Activated T-cell treated with anti-CD3 and anti-CD28 coated beads, Interleukin-2, amount 50 U/mL, for 48 hours (primary cell): ENCODE measurements at places on chromosomes 12 and 14.
A peak's percentile ranks its signal among the peaks of the same experiment; 100 is the strongest.

- no peak for DNase-seq
Observed at GRCh38 chr12:76641073-76641472, 81.5 kb upstream of the OSBPL8 start.

GRCh38 chr12:123269896-123270213, 1.8 kb downstream of the CDK2AP1 start:
- DNase-seq = no peak

- DNase-seq = no peak
Observed at GRCh38 chr12:12986775-12987331, 13.2 kb downstream of the HEBP1 start.

GRCh38 chr12:132117558-132117875, 26.6 kb downstream of the DDX51 start:
- DNase-seq = no peak

DNA sequence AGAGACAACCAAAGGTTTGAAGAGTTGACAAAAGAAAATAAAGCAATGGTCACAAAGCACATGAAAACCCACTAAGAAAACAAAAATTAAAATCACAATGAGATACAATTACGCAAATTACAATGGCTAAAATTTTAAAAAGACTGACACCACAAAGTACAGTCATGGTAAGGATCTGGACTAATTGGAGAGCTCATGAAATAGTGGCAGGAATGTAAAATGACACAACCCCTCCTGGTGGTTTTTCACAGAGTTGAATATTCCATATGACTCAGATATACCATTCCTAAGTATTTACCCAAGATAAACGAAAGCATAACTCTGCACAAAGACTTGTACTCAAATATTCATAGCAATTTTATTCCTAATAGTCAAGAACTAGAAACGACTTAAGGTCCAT, 65.9 kb downstream of the NOVA1 start:
- no peak for DNase-seq

GRCh38 chr12:79652521-79652920, 38.2 kb downstream of the PAWR start:
- no peak for DNase-seq

- DNase-seq = no peak
Observed at GRCh38 chr14:96198430-96199130, 6.1 kb upstream of the BDKRB2 start.

- no peak for DNase-seq
Observed at GRCh38 chr12:132615579-132616038, 3.0 kb upstream of the P2RX2 start.

DNA sequence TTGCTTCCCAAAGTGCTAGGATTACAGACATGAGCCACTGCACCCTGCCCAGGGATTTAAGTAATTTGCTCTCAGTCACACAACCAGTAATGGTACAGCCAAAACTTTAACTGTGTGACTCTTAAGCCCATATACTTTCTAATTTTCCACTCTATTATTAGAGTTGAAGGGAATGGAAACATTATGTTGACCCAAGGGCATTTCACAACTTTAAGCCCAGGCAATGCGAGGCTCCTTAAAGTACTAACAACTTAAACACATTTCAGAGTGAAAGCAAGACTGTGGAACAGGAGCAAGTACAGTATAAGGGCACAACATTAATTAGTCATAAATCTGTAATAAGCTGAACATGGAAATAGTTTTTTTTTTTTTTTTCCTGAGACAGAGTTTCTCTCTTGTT, 39.8 kb downstream of the BAZ1A start:
- DNase-seq = no peak

- DNase-seq = no peak
Observed at GRCh38 chr12:23049180-23049579, 424.2 kb downstream of the ETNK1 start.

DNA sequence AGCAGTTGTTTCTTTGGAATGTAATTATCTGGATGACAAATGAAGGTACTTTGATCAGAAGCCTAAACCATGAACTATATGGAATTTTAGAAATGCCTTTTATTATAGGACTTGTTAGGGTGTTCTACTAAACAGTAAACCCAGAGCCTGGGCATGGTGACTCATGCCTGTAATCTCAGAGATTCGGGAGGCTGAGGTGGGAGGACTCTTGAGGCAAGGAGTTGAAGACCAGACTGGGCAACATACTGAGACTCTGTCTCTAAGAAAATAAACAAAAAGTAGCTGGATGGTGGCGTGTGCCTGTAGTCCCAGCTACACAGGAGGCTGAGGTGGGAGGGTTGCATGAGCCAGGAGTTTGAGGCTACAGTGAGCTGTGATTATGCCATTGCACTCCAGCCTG, 23.9 kb downstream of the PALS1 start:
- no peak for DNase-seq

DNA sequence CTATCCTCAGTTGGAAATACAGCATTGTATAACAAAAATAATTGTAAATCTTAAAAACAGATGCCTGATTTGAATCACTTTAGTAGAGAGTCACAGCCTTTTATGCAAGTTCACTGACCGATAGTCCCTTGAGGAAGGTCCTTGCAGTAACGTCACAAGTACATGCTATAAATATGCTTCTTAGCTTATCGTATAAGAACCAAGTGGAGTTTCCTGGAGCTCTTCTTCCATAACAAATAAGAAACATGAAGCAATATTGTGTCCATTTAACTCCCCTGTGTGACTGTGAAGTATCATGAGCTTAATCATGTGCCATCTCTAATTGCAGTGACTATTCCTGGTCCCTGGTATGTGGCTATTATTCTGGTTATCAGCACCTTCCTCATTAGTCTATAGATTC, 107.9 kb downstream of the SLC38A4 start:
- DNase-seq = no peak

DNA sequence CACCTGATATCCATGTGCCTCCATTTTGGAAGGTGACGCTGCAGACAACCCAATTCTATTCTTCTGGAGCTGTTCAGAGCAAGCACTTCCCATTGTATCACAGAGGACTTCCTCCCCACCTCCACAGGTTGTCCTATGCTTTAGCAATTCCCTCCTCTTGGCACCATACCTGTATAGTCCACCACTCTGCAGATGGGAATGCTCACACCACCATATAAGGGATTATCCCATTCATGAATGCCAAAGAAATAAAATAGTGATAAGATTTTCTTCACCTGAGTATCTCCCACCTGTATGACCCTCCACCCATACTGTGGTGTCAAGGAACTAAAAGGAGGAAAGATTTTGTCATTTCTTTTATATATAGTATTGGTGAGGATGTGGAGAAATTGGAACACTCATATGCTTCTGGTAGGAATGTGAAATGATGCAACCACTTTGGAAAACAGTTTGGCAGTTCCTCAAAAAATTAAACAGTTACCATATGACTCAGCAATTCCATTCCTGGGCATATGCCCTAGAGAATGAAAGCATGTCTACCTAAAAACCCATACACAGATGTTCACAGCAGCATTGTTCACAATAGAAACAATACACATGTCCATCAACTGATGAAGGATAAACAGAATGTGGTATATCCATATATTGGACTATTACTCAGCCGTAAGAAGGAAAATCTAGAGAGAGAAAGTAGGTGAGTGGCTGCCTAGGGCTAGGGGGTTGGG, 75.2 kb downstream of the FIGNL2 start:
- DNase-seq = no peak

GRCh38 chr14:76373456-76373855, 2.5 kb upstream of the ESRRB start:
- no peak for DNase-seq

DNA sequence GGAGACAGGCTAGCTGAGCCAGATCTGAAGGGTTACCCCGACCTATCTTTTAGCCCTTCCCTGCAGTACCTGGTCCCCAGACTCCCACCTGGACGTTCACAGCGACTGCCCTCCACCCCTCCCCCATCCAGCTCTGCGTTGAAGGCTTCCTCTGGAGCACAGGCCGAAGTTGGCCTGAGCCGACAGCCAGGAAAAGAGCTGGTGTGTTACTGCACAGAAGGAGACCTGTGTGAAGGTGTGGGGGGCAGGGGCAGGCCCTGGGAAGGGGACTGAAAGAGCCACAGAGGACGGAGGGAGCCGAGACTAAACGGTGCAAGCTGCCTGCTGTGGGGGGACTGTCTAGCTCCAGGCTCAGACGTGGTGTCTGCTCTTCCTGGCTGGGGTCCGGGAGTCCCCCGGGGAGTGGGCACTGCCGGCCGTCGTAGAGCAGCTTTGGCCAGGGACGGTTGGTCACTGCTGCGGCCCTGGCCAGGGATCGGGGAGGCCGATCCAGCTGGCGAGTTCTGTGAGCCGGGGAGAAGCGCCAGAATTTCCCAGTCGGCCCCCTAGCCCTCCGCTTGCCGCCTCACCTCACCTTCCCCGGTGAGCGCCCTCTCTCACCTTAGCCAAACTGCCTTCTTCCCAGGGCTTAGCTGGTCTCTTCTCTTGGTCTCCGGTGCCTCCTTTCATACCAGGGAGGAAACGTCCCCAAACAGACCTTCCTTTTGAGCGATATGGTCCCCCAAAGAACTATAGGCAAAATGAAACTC, 899 bp upstream of the COL2A1 start:
- DNase-seq = no peak

- DNase-seq = no peak
Observed at GRCh38 chr12:26369588-26369987, 174.2 kb downstream of the SSPN start.

DNA sequence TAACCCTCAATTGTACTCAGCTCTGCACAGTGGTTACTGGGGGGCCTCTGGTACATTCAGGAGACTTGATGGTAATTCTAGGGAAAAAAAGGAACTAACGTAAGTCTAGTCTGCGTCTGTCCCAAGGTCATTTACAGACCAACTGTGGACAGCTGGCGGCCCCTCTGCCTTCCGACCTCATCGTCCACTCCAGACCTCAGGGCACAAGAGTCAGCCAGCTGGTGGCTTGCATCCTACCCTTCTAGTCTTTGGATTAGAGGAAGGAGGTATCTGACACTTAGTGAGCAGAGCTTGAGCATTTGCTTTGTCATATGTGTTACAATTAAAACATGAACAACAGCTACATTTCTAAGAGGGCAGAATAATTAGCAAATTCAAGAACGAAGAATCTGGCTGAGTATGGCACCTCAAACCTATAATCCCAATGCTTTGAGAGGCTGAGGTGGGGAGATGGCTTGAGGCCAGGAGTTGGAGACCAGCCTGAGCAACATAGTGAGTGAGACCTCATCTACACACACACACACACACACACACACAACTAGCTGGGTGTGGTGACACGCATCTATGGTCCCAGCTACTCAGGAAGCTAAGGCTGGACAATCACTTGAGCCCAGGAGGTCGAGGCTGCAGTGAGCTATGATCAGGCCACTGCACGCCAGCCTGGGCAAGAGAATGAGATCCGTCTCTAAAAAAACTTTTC, 36.5 kb downstream of the SSH1 start:
- no peak for DNase-seq

DNA sequence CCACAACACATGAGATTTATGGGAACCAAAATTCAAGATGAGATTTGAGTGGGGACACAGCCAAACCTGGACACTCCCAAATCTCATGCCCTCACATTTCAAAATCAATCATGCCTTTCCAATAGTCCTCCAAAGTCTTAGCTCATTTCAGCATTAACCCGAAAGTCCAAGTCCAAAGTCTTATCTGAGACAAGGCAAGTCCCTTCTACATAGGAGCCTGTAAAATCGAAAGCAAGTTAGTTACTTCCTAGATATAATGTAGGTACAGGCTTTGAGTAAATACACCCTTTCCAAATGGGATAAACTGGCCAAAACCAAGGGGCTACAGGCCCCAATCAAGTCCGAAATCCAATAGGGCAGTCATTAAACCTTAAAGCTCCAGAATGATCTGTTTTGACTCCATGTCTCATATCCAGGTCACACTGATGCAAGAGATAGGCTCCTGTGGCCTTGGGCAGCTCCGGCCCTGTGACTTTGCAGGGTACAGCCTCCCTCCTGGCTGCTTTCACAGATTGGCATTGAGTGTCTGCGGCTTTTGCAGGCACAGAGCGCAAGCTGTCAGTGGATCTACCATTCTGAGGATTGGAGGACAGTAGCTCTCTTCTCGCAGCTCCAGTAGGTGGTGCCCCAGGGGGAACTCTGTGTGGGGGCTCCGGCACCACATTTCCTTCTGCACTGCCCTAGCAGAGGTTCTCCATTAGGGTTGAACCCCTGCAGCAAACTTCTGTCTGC, 60.1 kb downstream of the LRIG3 start:
- no peak for DNase-seq

- DNase-seq = no peak
Observed at GRCh38 chr12:57936513-57936883, 4.9 kb upstream of the ATP23 start.

- DNase-seq = no peak
Observed at GRCh38 chr14:100675699-100676684, 50.7 kb upstream of the DLK1 start.

- DNase-seq = no peak
Observed at GRCh38 chr12:47312808-47313426, 233.2 kb upstream of the AMIGO2 start.

GRCh38 chr14:65223636-65224035, 121.3 kb upstream of the MAX start:
- peak; percentile 13 for DNase-seq

DNA sequence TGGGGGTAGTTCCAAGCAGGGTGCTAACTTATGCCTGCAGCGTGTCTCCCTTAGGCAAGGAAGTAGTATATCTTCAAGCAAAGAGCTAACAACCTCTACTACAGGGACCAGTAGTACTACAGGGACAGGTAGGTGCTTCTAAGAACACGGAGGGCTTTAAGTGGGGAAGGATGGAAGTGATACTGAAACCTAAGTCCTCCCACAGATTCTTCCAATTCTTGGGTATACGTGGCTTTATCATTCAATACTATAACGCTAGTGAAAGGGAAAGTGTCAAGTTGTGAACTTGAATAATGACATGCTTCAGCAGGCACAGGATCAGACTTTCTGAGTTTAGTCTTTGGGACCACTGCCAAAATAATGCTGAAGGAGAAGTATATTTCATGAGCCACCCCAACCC, 241.7 kb downstream of the CEP128 start:
- DNase-seq = no peak

GRCh38 chr12:117890644-117891043, 78.1 kb downstream of the KSR2 start:
- no peak for DNase-seq

DNA sequence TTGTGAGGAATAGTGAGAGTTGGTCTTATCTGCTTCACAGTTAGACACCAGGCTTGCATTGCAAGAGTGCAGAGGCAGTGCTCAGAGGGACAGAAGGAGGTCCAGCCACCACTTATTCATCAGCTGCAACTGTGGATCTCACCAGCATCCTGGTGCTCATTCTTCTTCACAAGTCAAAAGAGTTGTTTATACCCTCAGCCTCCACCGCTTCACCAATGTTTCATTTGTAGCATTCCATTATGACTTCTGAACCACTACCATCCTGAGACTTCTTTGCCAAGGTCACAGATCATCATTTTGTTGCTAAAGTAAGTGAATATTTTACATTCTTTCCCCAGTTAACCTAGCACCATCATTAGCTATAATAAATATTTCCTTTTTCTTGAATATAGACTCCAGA, 230.5 kb upstream of the KITLG start:
- no peak for DNase-seq

DNA sequence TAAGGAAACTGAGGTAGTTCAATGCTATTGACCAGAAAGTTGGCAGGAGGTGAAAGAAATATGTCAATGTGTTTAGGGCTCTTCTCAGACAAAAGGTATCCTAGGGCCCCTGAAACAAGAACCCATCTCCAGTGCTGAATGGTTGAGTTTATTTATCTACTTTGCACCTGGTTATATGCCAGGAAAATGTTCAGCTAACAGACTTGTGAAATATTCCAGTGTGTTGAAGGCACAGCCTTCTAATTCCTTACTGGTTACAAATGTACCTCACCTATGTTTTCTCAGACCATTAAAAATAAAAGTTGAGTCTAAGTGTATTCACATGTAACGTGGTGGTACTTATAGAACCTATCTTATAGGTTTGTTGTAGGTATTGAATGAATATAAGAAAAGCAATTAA, 511.7 kb upstream of the SEL1L start:
- no peak for DNase-seq

GRCh38 chr12:69987579-69988091, 162.6 kb downstream of the MYRFL start:
- no peak for DNase-seq
